ENCODE measurements at places on chromosomes 16 and 17.

- DNase-seq, result no peak
Measured at GRCh38 chr17:16027708-16028584, 28.3 kb downstream of the TTC19 start.

DNA sequence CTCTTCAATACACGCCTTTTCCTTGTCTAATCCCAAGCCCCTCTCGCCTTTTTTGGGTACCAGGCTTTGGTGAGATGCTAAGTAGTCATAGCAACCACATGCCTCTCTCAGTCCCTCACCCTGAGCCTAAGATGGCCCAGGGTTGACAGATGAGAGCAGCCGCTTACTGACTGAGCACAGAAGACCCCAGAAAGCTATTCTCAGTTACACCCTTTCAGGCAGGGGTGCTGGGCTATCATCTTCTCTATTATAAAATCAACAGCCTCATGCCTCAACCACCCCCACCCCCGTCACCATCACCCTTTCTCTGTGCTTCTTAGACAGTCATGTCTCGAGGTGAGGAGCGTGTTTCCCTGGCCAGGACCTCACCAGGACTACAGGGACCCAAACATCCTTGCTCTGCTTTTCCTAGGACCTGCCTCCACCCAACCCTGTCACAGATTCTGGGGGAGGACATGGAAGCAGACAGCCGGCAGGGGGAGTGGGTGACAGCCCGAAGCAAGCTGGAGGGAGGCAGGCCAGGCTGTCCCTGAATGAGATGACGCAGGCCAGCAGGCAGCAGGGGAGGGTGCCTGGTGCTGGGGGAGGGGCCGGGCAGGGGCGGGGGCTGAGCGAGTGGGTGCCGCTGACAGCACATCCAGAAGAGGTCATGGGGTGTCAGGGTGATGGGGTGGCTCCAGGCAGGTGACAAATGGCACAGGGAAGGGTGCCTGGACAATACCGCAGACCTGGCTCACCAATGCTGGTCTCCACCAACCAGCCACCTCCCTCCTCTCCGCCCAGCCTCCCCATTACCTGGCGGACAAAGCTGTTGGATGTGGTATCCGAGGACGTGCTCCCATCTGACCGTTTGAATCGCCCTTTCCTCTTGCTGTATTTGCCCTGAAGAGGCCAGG is 3.1 kb downstream of the CACNB1 start:
- DNase-seq, result peak; percentile 53

DNA sequence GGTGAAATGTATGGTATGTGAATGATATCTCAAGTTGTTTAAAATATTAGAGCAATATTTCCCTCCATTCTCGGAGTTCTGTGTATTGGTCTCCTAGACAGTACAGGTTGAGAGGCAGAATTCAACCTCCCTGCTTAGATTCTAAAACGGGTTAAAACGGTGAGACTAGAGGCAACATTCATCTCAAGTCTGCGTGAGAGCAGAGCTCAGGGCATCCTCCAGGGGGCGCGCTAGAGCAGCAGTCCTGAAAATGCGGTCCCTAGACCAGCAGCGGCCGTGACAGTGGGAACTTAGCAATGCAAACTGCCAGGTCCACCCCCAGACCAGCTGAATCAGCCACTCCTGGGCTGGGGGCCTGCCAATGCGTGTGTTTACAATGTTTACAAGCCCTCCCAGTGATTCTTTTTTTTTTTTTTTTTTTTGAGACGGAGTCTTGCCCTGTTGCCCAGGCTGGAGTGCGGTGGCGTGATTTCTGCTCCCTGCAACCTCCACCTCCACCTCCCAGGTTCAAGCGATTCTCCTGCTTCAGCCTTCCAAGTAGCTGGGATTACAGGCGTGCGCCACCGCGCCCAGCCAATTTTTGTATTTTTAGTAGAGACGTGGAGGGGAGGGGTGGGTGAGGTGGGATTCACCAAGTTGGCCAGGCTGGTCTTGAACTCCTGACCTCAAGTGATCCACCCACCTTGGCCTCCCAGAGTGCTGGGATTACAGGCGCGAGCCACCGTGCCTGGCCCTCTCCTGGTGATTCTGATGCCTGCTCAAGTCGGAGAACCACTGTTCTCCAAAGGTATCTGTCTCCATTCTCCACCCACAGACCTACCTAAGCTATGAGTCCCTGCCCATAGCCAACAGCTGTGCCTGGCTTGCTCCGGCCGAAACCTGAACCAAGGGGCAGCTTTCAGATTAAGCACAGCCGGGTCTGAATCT is 24.2 kb downstream of the KLHL36 start:
- peak; percentile 43 for DNase-seq

DNA sequence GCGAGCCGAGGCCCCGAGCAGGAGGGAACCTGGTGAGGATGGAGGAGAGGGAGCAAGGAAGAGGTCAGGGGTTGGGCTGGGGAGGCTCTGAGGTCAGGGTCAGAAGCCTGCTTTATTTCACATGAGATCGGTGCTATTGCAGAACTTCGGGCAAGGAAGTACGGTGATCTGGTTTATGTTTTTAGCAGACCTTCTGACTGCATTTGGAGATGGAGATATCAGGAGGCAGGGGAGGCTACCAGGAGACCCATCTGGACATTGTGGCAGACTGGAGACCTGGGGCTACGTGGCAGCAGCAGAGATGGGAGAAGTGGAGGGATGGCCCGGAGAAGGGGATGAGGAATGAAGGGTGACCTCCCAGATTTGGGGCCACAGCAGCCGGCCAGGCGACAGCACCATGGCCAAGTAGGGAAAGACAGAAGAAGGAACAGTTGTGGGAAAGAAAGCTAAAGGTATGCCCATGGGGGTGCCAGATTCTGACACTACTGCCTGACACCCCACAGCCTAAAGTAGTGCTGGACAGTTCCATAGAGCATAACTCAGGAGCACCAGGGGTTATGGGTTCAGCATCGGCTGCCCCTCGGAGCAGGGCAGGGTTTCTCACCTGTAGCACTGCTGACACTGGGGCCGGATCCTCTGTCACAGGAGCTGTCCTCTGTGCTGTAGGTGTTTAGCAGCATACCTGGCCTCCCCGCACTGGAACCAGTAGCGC is 7.4 kb downstream of the CACNG4 start:
- no peak for DNase-seq

GRCh38 chr16:66604376-66605176 is at the start of gene CMTM3:
CMTM3 (plus strand) TSS chr16:66604704; CDS start chr16:66604806, 102 bp downstream.
- DNase-seq, result no peak

- no peak for DNase-seq
Measured at GRCh38 chr16:63466-63865, 9.0 kb downstream of the RHBDF1 start.

DNA sequence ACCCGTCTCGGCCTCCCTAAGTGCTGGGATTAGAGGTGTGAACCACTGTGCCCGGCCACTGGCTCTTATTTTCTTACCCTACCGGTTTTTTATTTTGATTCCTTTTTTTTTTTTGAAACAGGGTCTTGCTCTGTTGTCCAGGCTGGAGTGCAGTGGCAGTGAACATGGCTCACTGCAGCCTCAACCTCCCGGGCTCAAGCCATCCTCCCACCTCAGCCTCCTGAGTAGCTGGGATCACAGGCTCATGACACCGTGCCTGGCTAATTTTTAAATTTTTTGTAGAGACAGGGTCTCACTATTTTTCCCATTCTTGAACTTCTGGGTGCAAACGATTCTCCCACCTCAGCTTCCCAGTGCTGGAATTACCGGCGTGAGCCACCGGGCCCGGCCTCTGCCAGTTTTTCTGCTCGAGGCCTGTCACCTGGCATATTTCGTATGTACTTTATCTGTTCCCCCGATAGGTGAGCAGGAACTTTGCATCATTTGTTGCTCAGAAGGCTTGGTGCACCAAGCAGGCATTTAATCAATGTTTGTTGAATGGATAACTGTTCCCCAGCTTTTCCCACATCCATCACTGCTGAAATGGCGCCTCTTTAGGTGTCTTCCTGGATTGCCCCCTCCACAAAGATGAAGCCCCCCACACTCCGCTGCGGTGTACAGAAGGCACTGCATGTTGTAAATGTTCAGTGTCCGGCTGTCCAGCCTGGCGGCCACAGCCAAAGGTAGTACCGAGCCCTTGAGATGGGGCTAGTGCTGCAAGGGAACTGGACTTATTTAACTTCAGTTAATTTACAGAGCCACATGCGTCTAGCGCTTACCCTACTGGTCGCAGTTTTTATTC is 858 bp upstream of the TELO2 start:
- no peak for DNase-seq

GRCh38 chr17:56350592-56350991 is 197.3 kb downstream of the ANKFN1 start:
- DNase-seq, result no peak

DNA sequence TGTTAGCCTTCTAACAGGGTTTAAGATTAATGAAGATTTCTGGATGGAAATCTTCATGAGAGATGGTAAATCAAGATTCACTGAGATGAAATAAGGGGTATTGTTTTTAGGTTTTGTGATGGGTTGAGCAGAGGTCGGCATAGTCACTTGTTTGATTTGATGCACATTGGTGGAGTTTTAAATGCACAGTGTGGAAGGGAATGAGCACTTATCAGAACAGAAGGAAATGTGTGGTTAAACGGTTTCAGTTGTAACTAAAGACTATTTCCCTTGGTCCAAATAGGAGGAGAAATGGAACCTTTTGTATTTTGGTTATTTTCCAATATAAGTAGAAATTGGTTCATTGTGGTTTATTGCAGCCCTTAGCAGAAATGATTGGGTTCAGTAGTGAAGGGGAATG is 34.1 kb downstream of the CBFB start:
- DNase-seq, result no peak

DNA sequence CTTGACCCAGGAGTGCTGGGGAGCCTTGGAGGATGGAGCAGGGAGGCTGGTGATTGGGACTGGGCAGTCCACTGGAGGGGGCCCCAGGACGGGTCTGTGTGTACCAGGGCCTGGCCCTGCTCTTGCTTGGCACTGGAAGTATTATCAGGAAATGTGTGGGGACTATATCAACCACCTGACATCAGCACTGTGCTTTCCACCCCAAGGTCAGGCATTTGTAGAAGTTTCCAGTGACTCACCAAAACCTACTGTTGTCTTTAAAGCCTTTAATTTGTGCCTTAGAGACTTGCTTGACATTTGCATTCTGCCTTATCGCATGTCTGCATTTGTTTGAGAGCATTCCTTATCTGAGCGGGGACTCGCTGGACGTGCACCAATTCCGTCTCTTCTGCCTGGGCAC is 323.1 kb downstream of the FOXL1 start:
- DNase-seq, result no peak

DNA sequence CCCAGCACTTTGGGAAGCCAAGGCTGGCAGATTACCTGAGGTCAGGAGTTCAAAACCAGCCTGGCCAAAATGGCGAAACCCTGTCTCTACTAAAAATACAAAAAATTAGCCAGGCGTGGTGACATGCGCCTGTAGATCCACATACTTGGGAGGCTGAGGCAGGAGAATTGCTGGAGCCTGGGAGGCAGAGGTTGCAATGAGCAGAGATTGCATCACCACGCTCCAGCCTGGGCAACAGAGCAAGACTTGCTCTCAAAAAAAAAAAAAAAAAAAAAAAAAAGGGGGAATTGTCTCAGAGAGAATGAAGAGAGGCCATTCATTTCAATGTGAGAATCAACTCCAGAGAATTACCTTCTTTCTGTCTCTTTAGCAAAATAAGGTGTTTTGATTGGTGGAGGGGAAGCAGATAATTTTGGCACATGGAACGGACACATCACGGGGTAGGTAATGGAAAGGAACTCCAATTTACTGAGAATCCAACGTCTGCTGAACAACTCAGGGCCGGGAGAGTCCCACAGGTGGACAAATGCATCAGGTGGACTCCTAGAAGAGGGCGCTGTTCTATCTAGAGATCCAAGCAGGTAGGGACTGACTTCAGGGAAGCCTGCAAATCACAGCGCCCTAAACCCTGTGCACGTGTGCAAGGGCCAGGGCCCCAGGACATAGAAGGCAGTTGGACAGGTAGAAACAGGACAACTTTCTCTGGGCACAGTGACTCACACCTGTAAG is 77.5 kb downstream of the BMERB1 start:
- no peak for DNase-seq

DNA sequence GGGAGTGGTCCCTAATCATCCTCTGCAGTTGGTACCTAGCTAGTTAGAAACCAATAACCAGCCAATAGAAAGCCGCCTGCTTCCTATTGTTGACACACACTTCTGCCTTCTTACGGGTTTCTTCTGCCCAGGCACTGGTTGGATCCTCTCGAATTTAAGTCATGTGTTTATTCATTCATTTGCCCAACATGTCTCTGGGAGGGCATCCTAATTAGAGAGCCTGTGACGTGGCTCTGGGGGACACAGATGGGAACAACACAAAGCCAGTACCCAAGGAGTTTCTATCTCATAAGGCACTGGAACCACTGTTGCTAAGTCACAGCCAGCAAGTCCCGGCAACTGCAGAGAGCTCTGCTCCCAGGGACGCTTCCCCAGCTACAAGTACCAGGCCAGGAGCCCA is 300.7 kb upstream of the TNRC6C start:
- no peak for DNase-seq

DNA sequence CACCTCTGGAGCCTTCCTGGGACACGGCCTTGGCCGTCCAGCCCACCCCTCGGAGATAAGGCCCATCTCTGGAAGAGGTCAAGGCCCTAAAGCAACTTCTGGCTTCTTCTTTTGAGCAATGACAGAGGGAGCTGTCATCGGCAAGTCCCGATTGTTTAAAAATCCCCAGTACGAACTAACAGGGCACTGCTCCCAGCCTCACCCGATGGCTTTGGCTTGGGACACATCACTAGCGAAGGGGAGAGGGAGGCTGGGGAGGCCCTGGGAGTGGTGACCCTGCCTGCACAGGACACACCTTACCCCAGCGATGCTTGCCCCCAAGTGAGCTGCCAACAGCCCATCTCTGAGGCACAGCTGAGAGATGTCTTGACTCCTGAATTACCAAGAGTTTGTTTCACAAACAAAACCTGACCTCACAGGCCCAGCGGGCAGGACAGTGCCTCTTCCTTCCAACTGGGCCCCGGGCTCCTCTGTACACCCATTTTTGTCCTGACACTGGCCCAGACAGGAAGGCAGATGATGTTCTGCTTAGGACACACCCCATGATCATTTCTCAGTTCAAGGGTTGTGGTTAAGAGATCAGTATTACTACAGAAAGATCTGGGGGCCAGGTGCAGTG is 4.8 kb downstream of the SYNGR2 start:
- no peak for DNase-seq

DNA sequence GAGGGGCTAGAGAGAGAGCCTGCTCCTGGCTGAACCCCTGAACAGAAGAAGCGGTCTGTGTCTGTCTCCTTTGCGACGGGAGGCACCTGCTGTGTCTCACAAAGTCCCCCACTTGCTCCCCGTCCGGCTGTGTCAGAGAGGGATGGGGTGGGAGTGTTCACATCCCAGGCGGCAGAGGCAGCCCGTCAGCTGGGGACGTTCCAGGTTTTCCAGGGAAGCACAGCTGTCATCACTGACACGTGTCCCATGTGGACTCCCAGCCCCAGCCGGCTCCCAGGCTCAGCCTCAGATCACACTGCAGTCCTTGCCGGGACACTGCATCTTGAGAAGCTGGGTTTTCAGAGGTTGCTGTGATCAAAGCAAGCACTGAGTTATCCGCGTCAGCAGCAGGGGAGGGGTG is 1.6 kb downstream of the TELO2 start:
- no peak for DNase-seq

- DNase-seq, result peak; percentile 96
Measured at GRCh38 chr17:82496529-82497434, 22.8 kb upstream of the FOXK2 start.

GRCh38 chr17:80960037-80960796 is 31.4 kb upstream of the CHMP6 start:
- DNase-seq, result no peak

- no peak for DNase-seq
Measured at GRCh38 chr16:88655733-88656281, 5.0 kb upstream of the CYBA start.

GRCh38 chr17:6472517-6472916 is 28.3 kb downstream of the PIMREG start:
- no peak for DNase-seq
